ENCODE measurements at places on chromosomes 12 and 14. TPM values are rescaled to one million over a fixed set of nuclear protein-coding genes. Genes with fewer than 3 reads are reported as not detected.

MMP14 gene
- 475 TPM for total RNA-seq

DNA sequence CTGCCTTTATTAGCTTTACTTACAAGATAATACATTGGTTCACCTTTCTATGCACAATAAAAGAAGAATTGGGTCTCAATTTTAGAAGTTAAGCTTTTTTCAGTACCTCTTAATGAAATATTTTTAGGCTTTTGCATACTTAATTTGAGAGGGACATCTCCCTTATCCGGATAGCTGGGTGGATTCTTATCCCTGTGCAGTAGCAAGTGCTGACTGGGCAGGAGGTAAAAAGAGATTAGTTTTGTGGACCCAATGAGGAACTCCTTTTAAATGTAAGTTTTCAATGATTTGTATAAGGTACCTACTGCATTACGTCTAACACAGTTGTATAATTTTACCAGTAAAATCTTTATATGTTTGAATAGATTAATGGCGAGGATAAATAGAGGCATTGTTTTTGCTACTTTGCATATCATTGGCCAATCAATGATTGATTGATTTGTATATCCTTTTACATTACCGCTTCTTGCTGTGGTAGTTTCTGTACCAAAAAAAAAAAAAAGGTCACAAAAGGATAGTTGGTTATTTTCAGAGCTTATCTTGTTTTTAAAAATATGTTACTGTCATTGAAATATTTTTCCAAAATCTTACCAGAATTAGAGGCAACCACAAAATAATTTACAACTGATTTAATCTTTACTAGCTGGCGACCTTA is 2.2 kb downstream of the CPSF6 start:
- no peaks in the 10 kb centered on the region for H3K36me3 ChIP-seq
- H3K27me3 ChIP-seq = no peaks in the 10 kb centered on the region
- H3K27ac ChIP-seq = no peak overlapping the region
- peak; percentile 28 for DNase-seq
- peak overlapping the region; percentile 87 for H3K4me3 ChIP-seq

CABP1 gene
- not detected for total RNA-seq

GRCh38 chr14:40727107-40727506 is 879.6 kb upstream of the LRFN5 start:
- no peaks in the 10 kb centered on the region for H3K4me1 ChIP-seq
- no peak overlapping the region for H3K4me3 ChIP-seq
- H3K27me3 ChIP-seq = no peaks in the 10 kb centered on the region
- DNase-seq = no peak
- H3K27ac ChIP-seq = no peak overlapping the region
- H3K36me3 ChIP-seq = no peaks in the 10 kb centered on the region

- peaks cover 15% of the 10 kb centered on the region for H3K36me3 ChIP-seq
- H3K27ac ChIP-seq = no peak overlapping the region
- H3K27me3 ChIP-seq = no peaks in the 10 kb centered on the region
- no peak for DNase-seq
- no peak overlapping the region for H3K4me3 ChIP-seq
These were observed 3.4 kb downstream of the CIROP start for GRCh38 chr14:23101213-23101970.

DNA sequence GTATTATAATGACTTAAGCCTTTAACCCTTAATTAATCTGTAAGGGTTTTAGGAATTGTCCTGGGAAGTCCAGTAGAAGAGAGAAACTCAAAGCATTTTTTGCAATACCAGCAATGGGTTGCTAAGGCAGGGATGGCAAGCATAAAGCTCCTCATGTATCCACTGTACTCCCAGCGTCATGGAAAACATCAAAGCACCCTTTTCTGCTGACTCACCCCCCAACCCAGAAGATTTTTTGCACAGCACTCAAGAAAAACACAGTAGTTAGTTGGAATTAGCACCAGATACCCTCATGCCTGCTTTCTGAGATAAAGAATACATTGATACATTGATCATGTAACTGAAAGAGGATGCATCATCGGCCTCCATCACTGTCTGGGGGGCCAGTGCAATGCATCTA is 199.1 kb upstream of the CNOT2 start:
- no peaks in the 10 kb centered on the region for H3K4me1 ChIP-seq
- H3K27ac ChIP-seq = no peak overlapping the region
- no peak overlapping the region for H3K4me3 ChIP-seq
- no peaks in the 10 kb centered on the region for H3K36me3 ChIP-seq
- peak; percentile 14 for DNase-seq
- no peaks in the 10 kb centered on the region for H3K27me3 ChIP-seq

DNA sequence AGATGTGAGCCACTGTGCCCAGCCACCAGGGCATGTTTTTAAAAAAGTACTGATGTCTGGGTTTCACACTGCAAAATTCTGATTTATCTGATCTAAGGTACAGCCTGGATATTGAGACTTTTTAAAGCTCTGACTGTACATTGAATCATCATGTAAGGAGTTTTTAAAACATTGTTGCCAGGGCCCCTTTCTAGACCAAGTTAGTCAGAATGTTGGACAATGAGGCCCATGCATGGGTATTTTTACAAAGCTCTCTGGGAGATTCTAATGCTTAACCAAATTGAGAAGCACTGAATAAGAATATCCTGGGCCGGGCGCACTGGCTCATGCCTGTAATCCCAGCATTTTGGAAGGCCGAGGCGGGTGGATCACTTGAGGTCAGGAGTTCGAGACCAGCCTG is 16.7 kb downstream of the TMEM19 start:
- no peak overlapping the region for H3K4me3 ChIP-seq
- peak; percentile 61 for DNase-seq
- no peaks in the 10 kb centered on the region for H3K4me1 ChIP-seq
- H3K36me3 ChIP-seq = 0 out of 2 replicates have a peak, but pooled peaks cover 4% of the 10 kb centered on the region
- H3K27me3 ChIP-seq = no peaks in the 10 kb centered on the region

TMEM52B gene
- total RNA-seq = not detected

DNA sequence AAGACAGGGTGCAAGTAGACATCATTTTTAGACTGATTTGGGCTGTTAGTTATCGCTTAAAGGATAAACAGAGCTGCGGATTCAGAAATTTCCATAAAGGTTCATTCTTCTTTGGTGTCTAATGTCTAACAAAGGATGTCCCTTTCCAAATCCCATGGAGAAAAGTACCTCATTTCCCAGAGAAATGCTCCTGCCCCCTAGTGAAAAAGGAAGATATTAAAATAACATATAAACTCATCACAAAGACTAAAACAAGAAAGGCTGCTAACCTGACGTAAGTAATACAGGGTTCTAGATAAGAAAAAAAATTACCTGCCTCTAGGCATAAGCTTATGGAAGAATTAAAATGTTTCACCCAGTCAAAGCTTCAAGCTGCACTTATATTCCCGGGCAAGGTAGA is 22.8 kb downstream of the ARMH4 start:
- H3K27me3 ChIP-seq = no peaks in the 10 kb centered on the region
- H3K4me3 ChIP-seq = no peak overlapping the region
- peaks cover 18% of the 10 kb centered on the region for H3K4me1 ChIP-seq
- peak; percentile 12 for DNase-seq

TSHR gene
- total RNA-seq = not detected

GRCh38 chr12:78470354-78471195 is 394.0 kb upstream of the SYT1 start:
- no peaks in the 10 kb centered on the region for H3K4me1 ChIP-seq
- DNase-seq = peak; percentile 63
- no peaks in the 10 kb centered on the region for H3K36me3 ChIP-seq

EFS gene
- 8.6 TPM for total RNA-seq

DNA sequence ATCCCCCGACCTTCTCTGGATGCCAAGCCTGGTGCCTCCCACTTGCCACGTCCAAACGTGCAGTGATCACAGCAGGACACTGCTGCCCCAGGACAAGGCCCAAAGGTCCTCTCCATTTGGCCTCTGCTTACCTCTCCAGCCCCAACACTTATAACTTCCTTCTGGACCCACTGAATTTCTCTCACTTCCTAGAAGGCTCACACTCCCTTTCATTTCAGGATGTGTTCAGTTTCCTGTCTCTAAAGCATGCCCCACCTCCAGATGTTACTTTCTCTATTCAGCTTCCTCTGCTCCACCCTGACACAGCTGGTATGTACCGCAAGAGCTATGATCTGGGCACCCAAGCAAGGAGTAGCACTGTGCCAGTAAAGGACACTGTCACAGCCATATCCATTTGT is 33.0 kb downstream of the CDKL1 start:
- H3K36me3 ChIP-seq = no peaks in the 10 kb centered on the region
- H3K4me3 ChIP-seq = peak overlapping the region; percentile 71
- peak; percentile 69 for DNase-seq
- peak overlapping the region; percentile 77 for H3K27ac ChIP-seq

PLEKHD1 gene
- not detected for total RNA-seq

LALBA gene
- not detected for total RNA-seq

EGLN3 gene
- total RNA-seq = 0.22 TPM

- no peaks in the 10 kb centered on the region for H3K4me1 ChIP-seq
- H3K4me3 ChIP-seq = no peak overlapping the region
- peak; percentile 7 for DNase-seq
- no peak overlapping the region for H3K27ac ChIP-seq
- H3K36me3 ChIP-seq = no peaks in the 10 kb centered on the region
These were observed 417.1 kb upstream of the TMTC1 start for GRCh38 chr12:30200864-30201263.

DNA sequence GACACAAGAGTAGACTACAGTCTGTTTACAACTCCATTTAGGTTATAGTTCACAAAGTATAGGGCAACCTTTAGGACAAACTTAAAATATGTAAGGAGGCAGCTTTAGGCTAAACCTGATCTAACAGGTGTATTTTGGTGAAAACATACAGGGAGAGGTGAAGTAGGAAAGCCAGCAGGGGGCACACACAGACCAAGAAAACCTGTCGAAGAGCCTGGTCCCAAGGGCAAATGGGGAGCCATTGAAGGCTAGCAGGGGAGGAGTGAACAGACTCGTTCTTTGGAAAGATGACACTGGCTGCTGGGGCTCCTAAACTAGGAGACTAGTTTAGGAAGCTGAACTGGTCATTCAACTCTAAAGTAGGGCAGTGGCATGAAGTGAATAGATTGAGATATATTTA is 138.8 kb upstream of the WSCD2 start:
- no peak overlapping the region for H3K27ac ChIP-seq
- DNase-seq = peak; percentile 29
- H3K4me1 ChIP-seq = no peaks in the 10 kb centered on the region

- no peaks in the 10 kb centered on the region for H3K36me3 ChIP-seq
- no peak for DNase-seq
- no peak overlapping the region for H3K27ac ChIP-seq
- H3K4me1 ChIP-seq = no peaks in the 10 kb centered on the region
- no peak overlapping the region for H3K4me3 ChIP-seq
- no peaks in the 10 kb centered on the region for H3K27me3 ChIP-seq
These were observed 114.2 kb downstream of the DHRS2 start for GRCh38 chr14:23750357-23750756.

MUCL1 gene
- total RNA-seq = not detected

DNA sequence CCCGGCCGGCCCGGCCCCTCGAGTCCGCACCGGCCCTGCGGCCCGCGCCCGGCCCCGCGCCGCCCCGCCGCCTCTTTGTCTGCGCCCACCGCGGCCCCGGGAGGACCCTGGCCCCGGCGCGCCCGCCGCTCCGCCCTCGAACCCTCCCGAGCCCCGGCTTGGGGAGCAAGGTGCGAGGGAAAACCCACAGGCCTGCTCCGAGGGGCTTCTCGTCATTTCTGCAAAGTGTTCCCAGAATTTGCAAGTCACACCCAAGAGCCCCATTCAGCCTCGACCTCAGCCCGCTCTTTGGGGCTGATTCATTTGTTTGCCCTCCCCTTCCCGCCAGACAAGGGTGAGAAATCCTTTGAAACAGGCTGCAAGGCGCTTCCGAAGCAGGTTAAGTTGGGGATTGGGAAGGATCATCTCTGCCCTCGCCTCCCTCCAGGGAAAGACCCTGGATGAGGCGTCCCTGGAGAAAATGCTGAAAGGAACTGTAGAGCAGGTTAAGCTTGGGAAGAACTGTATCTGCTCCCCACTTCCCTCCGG is 325 bp upstream of the CLIP1 start:
- peak overlapping the region; percentile 79 for H3K27ac ChIP-seq
- DNase-seq = peak; percentile 85
- no peaks in the 10 kb centered on the region for H3K27me3 ChIP-seq
- peaks cover 29% of the 10 kb centered on the region for H3K4me1 ChIP-seq
- peak overlapping the region; percentile 73 for H3K4me3 ChIP-seq

- H3K36me3 ChIP-seq = no peaks in the 10 kb centered on the region
- no peaks in the 10 kb centered on the region for H3K27me3 ChIP-seq
- H3K4me1 ChIP-seq = peaks cover 29% of the 10 kb centered on the region
These were observed 52.9 kb downstream of the ANO6 start for GRCh38 chr12:45268672-45269411.

CAPRIN2 gene
- total RNA-seq = 24.7 TPM

DNA sequence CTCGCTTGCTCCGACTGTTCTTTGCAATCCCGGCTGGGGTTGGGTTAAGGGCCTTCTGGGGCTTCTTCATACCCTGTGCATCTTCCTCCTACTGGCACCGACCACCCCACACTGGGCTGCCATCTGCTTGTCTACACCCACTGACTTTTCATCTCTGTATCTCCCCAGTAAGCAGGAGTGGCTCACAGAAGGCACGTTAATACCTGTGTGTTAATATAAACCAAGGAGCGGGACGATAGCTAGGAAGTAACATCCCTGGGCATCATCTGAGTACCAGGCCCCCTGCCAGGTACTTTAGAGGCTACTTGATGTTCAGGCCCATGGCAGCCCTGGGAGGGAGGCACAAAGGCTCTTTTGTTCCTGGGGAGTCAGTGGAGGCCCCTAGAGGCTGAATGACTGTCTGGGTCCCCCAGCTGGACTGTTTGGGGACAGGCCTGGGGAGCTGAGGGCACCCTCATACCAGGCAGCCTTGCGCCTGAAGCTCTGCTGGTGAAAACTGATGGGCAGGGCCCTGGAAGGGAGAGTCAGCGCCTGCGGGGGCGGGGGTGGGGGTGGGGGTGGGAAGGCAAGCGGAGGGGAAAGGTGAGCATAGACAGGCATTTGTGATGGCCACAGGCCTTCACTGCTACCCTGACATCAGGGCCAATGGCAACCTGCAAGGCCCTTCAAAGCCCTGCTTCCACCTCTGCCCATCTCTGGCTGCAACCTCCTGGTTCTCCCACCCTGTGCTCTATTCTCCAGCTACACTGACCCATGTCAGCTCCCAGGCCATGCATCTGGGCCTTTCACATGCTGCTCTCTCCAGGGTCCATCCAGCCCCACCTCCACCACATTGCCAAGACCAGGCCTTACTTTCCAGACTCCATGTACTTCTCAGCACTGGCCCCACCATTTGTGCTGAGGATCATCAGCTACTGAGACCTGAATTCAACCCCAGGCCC is 34.2 kb upstream of the DEGS2 start:
- no peaks in the 10 kb centered on the region for H3K36me3 ChIP-seq
- peaks cover 6% of the 10 kb centered on the region for H3K4me1 ChIP-seq
- peak overlapping the region; percentile 53 for H3K4me3 ChIP-seq
- 0 out of 2 replicates have a peak overlapping the region, but pooled peaks have one; percentile 6 for H3K27ac ChIP-seq
- no peaks in the 10 kb centered on the region for H3K27me3 ChIP-seq
- no peak for DNase-seq

- H3K27me3 ChIP-seq = no peaks in the 10 kb centered on the region
- H3K27ac ChIP-seq = no peak overlapping the region
- H3K4me3 ChIP-seq = no peak overlapping the region
- no peak for DNase-seq
- H3K36me3 ChIP-seq = no peaks in the 10 kb centered on the region
- H3K4me1 ChIP-seq = no peaks in the 10 kb centered on the region
These were observed 61.6 kb downstream of the EFCAB11 start for GRCh38 chr14:89892953-89893352.

- H3K4me3 ChIP-seq = no peak overlapping the region
- H3K27me3 ChIP-seq = no peaks in the 10 kb centered on the region
- H3K36me3 ChIP-seq = peaks cover 53% of the 10 kb centered on the region
- peaks cover 31% of the 10 kb centered on the region for H3K4me1 ChIP-seq
These were observed 3.5 kb downstream of the DAZAP2 start for GRCh38 chr12:51242120-51242519.

All from GM23248 (cell line).